ENCODE measurements at places on chromosomes 7 and 10. TPM values are rescaled to one million over a fixed set of nuclear protein-coding genes. Genes with fewer than 3 reads are reported as not detected.

DNA sequence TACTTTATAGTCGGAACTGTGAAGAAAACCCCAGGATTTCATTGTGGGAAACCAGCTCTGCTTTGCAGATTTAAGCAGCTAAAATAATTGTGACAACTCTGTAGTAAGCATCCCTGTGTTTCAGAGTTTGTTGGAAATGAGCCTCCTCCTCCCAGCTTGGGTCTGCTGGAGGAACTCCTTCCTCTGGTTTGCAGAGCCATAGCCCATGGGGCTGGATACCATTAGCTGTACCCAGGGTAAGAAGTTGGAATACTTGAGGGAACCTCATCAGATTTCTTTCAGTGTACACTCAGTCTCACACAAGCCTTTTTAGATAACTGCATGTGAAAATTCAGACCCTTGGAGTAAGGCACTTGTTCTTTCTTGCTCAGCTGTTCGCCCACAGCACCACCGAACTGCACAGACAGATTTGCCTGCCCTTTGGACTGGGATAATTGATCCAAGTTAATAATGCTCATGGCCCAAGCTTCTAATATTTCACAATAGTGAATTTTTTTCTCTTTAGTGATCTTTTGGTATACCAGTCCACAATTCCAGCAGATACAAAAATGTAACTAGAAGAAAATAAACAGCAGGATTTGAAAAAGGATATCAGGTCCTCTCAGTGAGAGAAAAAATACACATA is 467.4 kb upstream of the FZD8 start:
- no peak overlapping the region for H3K27ac ChIP-seq
- peaks cover 7% of the 10 kb centered on the region for H3K4me1 ChIP-seq

CPVL gene
- 22.2 TPM for total RNA-seq

DNA sequence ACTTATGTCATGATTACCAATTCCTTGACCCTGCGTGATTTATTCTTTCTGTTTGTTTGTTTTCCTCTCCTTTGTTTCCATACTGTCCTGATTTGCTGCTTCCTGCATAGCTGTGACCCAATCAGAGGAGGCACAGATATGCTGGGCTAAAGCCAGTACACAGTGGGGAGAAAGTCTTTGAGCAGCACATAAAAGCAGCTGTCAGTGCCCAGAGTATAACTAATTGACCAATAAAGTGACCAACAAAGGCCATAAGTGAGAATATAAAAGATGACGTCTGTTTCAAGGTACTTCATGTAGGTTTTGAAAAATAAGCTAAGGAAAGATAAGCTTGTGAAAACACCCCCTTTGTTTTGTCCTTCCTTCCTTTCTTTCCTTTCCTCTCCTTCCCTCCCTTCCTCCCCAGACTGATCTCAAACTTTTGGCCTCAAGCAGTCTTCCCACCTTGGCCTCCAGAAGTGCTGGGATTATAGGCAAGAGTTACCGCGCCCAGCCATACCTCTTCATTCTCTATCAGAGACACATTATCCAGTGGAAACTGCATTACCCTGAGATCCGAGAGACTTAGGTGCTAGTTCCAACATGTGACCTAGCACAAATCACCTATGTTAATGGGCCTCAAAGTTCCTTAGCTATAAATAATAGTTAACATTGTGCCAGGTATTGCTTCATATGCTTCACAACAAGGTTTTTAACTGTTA is 17.0 kb downstream of the BCAP29 start:
- H3K4me3 ChIP-seq = no peak overlapping the region
- peaks cover 15% of the 10 kb centered on the region for H3K36me3 ChIP-seq
- no peak overlapping the region for H3K27ac ChIP-seq
- peaks cover 22% of the 10 kb centered on the region for H3K4me1 ChIP-seq

- DNase-seq = no peak
- H3K27ac ChIP-seq = no peak overlapping the region
- no peaks in the 10 kb centered on the region for H3K4me1 ChIP-seq
- no peak overlapping the region for H3K4me3 ChIP-seq
- no peaks in the 10 kb centered on the region for H3K27me3 ChIP-seq
- H3K36me3 ChIP-seq = peaks cover 6% of the 10 kb centered on the region
Measured at GRCh38 chr7:27523321-27523720, 139.4 kb downstream of the HIBADH start.

DNA sequence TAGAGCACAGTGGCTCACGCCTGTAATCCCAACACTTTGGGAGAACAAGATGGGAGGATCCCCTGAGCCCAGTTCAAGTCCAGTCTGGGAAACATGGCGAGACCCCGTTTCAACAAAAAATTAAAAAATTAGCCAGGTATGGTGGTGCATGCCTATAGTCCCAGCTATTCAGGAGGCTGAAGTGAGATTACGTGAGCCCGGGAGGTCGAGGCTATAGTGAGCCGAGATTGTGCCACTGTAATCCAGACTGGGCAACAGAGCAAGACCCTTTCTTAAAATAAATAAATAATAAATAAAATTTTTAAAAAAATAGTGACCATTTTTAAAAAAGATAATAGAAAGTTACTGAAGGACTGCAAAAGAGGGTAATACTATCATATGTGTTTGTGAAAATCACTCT is 28.8 kb downstream of the MTPAP start:
- peaks cover 23% of the 10 kb centered on the region for H3K36me3 ChIP-seq
- H3K27me3 ChIP-seq = no peaks in the 10 kb centered on the region

CCDC3 gene
- 25.8 TPM for total RNA-seq

DNA sequence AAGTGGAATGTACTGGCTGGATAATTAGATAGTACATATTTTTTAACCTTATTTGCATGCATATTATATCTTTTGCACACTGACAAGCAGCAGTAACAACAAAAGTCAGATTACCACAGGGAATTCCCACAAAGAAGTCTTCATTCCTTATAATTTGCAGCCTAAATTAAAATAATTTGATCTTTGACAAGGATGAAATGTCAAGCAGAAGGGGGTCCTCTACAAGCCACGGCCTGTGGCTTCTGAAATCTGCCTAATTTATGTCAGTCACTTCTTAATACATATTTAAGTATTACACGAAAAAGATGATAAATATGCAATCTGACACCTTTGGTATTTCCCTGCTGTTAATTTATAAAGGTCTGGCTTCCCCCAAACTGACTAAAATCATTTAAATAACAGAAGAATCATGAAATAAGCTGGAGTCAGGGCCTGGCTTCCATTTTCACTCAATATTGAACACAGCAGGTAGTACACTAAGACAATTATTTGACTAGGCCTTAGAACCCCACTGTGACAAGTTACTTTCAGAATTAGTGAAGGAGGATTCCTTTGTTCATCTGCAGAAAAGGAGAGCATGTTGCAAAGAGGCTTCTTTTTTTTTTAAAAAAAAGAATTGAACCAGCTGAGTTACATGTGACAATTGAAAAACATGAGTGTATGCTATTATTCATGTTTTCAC is 351.1 kb upstream of the ETV1 start:
- H3K27ac ChIP-seq = no peak overlapping the region
- H3K27me3 ChIP-seq = no peaks in the 10 kb centered on the region
- no peak overlapping the region for H3K4me3 ChIP-seq
- no peaks in the 10 kb centered on the region for H3K4me1 ChIP-seq
- no peaks in the 10 kb centered on the region for H3K36me3 ChIP-seq
- DNase-seq = no peak

- H3K27me3 ChIP-seq = no peaks in the 10 kb centered on the region
- H3K4me1 ChIP-seq = no peaks in the 10 kb centered on the region
- no peaks in the 10 kb centered on the region for H3K36me3 ChIP-seq
- no peak for DNase-seq
Measured at GRCh38 chr10:30883116-30883515, 148.5 kb downstream of the ZNF438 start.

DNA sequence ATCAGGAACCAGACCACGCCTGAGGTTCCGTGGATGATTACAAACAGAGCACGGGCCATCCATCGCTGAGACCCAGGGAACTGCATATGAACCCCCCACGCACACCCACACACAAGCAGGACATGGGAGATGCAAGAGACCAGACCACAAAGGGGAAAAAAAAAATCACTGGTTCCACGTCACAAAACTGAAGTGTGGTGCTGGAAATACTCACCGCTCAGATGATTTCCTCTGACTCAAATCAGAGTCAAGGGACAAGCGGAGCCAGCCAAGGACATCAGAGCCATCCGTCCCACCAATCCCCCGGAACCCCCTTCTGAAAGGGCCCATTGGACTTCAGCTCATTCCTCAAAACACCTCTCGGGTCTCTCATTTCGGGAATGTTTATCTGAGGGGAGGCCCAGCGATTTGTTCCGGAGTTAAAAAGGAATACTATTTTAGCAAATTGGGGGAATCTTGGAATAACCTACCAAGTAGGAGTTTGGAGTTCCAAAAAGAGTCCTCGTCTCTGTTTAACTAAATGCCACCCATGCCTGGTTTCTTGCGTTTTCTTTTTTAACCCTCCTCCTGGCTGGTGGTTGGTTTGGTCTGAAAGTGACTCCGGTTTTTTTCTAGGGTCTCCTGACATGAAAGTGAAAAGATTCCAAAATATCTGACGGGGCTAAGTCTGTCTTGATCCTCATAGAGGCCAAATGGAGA is 15.0 kb downstream of the SNX8 start:
- no peak overlapping the region for H3K4me3 ChIP-seq
- peak overlapping the region; percentile 46 for H3K27ac ChIP-seq
- H3K27me3 ChIP-seq = no peaks in the 10 kb centered on the region
- peak; percentile 89 for DNase-seq
- peaks cover 23% of the 10 kb centered on the region for H3K4me1 ChIP-seq

GRCh38 chr7:41892356-41893100 is 189.6 kb upstream of the INHBA start:
- no peaks in the 10 kb centered on the region for H3K27me3 ChIP-seq
- no peaks in the 10 kb centered on the region for H3K36me3 ChIP-seq
- no peak overlapping the region for H3K27ac ChIP-seq
- H3K4me3 ChIP-seq = no peak overlapping the region

DNA sequence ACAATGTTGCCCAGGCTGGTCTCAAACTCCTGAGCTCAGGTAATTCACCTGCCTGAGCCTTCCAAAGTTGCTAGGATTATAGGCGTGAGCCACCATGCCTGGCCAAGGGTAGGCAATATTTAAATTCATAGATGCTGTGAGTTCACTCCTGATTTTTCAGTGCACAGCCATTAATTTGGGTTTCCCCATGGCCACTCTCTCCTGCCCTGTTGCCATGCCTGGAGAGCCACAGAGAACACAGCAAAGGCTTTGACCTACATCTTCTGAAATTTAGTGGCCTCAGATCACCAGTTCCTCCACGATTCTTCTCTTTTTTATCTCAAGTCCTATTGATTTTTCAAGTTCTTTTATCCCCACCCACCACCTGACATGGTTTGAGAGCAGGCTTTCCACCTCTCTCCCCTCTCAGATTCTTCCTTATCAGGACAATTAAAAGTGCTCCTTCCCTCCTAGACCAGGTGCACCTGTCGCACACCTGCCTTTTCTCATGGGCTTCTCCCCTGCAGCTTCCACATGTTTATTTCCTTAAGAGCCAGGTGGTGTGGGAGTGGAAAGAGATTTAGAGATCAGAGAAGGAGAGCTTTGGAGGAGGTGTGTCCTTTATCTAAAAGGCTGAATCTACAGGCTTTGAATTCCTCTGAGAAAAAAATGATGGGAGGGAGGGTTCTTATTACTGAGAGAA is 123.8 kb downstream of the ADRA2A start:
- H3K27me3 ChIP-seq = no peaks in the 10 kb centered on the region
- no peak for DNase-seq
- no peaks in the 10 kb centered on the region for H3K36me3 ChIP-seq
- no peak overlapping the region for H3K27ac ChIP-seq

GRCh38 chr7:157409149-157409752 is 72.4 kb downstream of the DNAJB6 start:
- peaks cover 37% of the 10 kb centered on the region for H3K4me1 ChIP-seq
- H3K4me3 ChIP-seq = no peak overlapping the region
- no peaks in the 10 kb centered on the region for H3K27me3 ChIP-seq
- peak; percentile 55 for DNase-seq
- peaks cover 2% of the 10 kb centered on the region for H3K36me3 ChIP-seq

DNA sequence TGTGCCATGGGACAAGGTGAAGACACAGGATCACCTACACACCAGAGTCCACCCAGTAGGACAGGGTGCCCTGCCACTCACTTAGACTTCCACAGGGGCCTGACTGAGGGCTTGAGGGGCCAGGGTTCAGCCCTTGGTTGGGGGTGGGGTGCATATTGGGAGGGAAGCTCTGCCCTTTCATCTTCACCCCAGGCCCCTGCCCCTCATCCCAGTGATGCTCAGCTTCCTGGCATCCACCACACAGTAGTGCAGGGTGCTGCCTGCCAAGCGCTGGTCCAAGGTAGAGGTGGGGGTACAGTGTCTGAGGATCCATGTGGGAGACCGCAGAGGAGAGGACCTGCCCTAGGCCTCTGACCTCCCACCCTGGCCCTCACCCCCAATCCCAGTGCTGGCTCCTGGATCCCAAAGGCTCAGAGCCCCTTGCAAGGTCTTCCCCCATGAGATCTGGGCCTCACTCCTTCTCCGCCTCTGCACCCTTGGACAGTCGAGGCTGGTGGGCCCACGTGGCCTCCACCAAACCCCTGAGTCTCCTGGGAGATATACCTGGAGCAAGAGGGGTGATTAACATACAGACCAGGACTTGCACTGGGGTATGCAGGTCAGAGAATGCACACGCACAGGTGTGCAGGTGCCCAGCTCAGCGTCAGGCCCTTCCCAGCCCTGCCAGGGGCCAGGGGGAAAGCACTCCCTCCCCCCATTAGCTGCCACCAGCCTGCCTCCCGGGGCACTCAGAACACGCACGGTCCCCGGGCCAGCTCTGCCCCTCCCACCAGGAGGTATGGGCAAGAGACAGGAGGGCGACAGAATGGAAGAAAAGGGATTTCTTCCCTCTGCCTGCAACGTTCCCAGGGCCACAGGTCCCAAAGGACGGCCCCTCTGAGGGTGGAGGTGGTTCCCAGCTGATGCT is 8.6 kb upstream of the IRF5 start:
- no peaks in the 10 kb centered on the region for H3K4me1 ChIP-seq
- peaks cover 10% of the 10 kb centered on the region for H3K27me3 ChIP-seq
- no peak overlapping the region for H3K4me3 ChIP-seq

STX1A gene
- total RNA-seq = 15.0 TPM

GRCh38 chr10:111017098-111017497 is 59.7 kb upstream of the ADRA2A start:
- DNase-seq = no peak
- no peaks in the 10 kb centered on the region for H3K4me1 ChIP-seq

FAM241B gene
- total RNA-seq = 4.4 TPM

DNA sequence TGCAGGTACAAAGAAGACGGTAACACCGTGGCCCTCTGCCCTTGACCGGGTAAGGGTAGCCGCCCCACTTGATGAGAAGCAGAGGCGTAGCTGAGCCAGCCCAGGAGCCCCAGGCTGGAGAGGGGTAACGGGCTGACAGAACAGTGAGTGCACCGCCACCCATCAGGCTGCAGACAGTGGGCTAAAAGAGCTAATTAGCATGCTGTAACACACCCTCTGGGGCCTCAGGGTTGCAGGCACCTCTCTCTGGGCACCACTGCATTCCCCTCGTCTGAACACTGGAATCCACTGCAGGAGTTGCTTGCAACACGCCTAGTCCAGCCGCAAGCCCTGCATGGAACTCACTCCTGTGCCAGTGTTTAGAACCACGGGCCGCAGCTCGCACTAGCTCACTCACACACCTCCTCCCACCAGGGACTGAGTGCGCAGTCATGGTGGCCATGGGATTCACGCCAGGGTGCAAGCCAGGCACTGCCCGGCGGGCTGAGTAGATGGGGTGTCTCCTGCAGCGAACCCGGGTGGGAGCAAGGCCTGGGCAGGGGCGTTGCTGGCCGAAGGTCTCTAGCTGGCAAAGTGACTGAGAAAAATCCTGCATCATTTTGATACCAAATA is 36.1 kb downstream of the AGMO start:
- no peak overlapping the region for H3K4me3 ChIP-seq
- H3K27me3 ChIP-seq = no peaks in the 10 kb centered on the region
- no peak overlapping the region for H3K27ac ChIP-seq
- H3K4me1 ChIP-seq = no peaks in the 10 kb centered on the region
- no peaks in the 10 kb centered on the region for H3K36me3 ChIP-seq

IPMK gene
- 6.8 TPM for total RNA-seq
